ENCODE measurements at places on chromosomes 1 and 21.

GRCh38 chr1:219398815-219399396, 214.0 kb downstream of the ZC3H11B start:
- DNase-seq: no peak

GRCh38 chr1:156747742-156748669, 3.5 kb downstream of the HDGF start:
- DNase-seq: no peak

GRCh38 chr1:239723776-239724367, 337.5 kb downstream of the CHRM3 start:
- DNase-seq: no peak

DNA sequence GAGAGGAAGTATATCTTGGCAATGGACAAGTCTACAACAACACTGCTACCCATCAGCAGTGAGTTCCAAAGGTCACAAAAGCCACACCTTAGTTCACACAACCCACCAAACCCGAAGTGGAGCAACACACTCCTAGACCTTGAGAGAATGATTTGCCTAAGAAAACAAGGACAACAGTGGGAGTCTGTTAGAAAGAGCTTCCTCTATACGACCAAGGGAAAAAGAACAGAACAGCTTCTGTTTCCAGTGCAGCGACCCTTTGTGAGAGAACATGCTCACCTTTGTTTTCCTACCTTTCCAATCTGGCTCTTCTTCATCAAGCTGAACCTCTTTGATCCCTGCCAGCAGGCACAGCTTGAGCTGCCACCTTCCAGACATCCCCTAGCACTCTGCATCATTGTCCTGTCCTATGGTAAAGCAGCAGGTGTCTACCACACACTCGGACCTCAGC, 56.7 kb upstream of the PALMD start:
- DNase-seq: no peak

- no peak for DNase-seq
These were observed 10.3 kb downstream of the LIX1L start for GRCh38 chr1:145947551-145947950.

DNA sequence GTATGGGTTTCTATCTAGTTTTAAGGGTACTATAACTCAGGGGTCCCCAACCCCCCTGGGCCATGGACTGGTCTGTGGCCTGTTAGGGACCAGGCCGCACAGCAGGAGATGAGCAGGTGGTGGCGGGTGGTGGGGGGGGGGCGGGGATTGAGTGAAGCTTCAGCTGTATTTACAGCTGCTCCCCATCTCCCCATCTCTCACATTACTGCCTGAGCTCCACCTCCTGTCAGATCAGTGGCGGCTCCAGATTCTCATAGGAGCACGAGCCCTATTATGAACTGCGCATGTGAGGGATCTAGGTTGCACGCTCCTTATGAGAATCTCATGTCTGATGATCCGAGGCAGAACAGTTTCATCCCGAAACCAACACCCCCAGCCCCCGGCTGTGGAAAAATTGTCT, 95.1 kb upstream of the SLC45A1 start:
- DNase-seq: no peak

DNA sequence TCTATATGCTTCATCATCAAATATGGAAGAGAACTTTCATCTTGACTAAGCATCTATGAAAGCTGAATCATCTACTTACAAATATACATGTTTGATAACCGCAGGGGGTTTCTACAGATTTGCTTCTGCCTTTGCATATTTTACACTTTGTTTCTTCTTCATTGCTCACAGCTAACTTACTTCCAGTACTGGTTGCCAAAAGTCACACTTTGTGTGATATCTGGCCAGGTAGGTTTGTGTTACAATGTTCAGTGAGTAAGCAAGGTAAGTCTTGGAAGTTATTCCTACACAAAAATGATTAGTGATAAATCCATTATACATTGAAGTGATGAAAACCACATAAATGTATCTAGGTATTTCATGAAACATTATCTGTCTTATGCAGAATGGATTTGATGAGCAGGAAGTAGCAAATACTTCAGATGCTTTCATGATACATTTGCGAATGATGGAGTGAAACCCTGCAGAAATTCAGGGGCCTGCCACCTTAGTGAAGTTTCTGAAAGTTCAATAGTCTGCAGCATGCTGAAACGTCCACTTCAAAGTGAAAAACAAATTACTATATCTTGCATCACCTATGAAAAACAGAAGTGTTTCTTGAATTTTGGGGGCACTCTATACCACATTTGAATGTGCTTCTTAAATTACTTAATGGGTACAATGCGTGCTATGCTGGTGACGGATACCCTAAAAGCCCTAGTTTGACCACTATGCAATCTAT, 187.3 kb downstream of the ATP6V1G3 start:
- no peak for DNase-seq

DNA sequence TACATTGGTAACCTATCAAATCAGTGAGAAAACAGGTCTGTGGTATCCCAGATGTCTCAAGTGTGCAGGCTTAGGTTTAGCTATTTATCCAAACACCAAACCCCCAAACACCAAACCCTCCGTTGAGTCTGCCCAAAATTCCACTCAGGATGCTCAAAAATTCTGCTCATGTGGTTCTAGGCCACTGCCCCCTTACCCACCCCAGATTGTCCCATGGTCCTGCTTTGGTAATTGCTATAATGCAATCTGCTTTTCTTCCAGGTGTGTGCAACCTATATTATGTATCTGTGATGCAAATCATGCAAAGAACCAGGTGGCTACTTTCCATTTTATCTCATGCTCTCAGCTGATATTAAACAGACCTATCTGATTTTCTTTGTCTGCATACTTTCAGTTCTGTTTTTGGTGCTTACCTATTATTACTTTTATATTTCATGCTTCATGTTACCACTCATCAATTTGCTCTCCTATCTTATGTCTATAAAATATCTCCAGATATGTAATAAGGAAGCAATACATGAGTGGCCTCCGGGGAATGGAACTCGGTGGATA, 123.7 kb downstream of the TOMM20 start:
- no peak for DNase-seq

DNA sequence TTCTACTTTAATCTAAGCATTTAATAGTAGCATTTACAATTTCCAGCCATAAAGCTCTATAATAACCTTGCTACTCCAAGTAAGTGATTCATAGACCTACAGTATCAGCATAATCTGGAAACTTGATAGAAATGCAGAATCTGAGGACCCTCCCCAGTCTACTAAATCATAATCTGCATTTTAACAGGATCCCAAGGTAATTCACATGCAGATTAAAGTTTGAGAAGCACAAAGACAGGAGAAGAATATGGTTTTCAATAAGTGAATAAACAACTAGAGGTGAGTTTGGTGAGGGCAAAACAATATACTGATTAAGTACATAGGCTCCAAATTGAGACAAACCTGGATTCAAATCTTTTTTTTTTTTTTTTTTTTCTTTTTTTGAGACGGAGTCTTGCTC, 57.4 kb downstream of the PRPF38A start:
- no peak for DNase-seq

- no peak for DNase-seq
These were observed 41.4 kb downstream of the TARBP1 start for GRCh38 chr1:234437423-234438171.

DNA sequence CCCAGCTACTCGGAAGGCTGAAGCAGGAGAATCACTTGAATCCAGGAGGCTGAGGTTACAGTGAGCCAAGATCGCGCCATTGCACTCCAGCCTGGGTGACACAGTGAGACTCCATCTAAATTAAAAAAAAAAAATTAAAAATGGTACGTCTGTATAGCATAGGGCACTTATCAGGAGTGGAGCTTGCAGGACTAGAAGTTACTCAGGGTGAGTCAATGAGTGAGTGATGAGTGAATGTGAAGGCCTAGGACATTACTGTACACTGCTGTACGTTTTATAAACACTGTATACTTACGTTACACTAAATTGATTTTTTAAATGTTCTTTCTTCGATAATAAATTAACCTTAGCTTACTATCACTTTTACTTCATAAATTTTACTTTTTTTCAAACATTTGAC, 183.6 kb downstream of the NR5A2 start:
- no peak for DNase-seq

DNA sequence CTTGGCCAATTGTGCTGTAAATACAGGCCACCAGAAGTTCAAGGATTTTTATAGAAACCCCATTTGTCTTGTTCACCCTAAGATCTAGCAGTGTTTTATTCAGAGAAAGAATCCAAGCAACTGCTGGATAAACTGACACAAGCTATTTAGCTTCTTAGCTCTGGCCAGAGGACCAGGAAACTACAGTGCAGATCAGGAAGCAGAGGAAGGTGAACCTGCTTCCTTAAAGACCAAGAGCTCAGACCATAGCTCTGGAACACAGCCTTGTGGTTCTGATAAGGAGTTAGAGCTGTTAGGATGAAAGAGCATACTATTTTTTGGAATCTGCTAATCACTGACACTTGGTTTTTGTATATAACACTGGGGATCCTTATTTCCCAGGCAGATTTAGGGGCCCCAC, 5.2 kb upstream of the CCDC17 start:
- no peak for DNase-seq

- no peak for DNase-seq
These were observed 2.2 kb downstream of the RNF19B start for GRCh38 chr1:32962248-32962896.

DNA sequence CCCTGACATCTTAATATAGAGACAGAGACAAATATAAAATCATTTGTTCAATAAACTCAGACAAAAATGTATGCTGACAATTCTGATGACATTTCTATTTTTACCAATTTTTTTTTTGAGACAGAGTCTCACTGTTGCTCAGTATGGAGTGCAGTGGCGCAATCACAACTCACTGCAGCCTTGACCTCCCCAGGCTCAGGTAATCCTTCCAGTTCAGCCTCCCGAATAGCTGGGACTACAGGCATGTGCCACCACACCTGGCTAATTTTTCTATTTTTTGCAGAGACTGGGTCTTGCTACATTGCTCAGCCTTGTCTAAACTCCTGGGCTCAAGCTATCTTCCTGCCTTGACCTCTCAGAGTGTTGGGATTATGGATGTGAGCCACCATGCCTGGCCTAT, 13.6 kb upstream of the SIKE1 start:
- DNase-seq: no peak

GRCh38 chr1:232486454-232487207, 143.3 kb downstream of the SIPA1L2 start:
- no peak for DNase-seq

DNA sequence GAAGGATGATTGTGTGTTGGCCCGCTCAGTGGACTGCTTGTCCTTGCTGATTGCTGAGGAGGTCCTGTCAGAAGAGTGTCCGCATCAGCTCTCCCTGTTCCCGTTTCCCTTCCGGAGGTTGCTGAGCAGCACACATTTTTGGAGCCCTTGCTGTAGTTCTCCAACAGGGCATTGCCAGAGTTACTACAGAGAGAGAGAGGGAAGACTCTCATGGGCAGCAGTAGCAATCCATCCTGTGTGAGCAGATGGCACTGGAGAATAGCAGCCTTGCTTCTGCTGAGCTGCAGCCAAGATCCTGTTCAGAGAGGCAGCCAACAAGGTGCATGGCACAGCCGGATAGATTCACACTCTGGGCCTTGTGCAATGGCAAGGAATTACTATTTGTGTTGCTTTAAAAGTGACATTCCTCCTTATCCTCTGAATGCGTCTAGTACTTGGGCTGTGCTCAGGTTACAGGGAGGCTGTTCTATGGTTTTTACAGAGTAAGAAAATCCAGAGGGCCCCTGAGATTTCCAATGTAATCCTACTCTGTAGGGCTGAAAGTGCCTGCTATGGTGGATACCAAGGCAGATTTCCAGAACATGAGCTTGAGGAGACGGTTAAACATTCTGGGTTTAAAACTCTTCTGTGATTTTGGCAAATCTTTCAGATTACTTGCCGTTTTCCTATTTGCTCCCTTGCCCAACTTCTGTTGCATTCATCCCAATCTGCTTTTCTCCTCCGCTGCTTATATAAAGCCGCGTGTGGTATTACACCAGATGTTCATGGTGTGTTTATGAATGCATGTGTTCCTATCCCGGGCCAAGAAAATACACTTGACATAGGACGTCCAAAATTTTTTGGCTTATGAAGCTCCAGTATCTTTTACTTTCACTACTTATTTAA, 27.4 kb downstream of the AK4 start:
- DNase-seq: no peak

DNA sequence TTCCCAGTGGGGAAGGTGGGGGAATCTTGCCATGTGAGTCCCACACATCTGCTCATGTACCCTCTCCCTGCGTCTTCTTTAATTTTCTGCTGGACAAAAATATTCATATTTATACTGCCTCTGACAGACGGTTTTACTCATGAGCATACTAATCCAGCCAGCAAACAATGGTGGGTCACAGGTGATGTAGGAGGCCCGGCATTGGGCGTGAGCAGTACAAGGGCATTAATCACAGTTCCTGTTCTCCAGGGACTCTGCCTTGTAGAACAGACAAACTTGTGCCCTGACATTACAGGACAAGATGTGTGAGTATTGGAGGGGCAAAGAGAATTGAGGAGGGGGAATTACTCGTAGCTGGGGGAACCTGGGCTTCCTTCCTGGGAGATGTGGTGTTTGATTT, 25.0 kb downstream of the MTARC1 start:
- no peak for DNase-seq

- no peak for DNase-seq
These were observed 111.4 kb downstream of the KCND3 start for GRCh38 chr1:111878091-111878490.

- no peak for DNase-seq
These were observed 104.3 kb downstream of the FAM78B start for GRCh38 chr1:166062421-166063070.

DNA sequence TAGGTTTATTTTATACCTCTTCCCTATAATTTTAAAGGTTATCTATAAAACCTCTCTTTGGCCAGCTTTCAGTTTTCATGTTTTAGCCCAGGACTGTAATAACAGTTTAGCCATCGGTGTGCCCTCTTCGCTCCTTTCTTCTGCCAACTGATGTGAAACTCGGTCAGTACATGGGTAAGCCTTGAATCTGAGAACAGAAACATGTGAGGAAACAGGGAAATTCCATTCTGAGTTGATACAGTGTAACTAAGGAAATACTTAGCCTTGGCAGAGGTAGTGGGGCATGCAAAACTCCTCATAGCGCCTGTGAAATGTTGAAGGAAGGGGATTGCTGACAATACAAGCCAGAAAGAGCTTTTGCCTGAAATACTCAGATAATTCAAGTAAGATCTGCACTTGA, 465.2 kb downstream of the NCAM2 start:
- DNase-seq: no peak

DNA sequence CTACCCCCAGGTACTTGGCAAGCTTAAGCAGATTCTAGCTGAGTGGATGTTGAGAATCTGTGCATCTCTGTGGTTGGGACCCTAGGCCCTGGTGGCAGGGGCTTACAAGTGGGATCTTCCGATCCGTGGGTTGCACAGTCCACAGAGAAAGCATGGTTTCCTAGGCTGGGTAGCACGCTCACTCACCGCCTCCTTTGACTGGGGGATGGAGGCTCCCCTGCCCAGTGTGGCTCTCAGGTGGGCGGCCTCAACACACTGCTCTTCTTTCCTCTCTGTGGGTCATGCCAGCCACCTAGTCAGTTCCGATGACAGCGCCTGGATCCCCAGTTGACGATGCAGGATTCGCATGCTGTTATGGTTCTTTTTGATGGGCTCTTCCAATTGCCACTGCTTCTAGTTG, 639.5 kb upstream of the ADAMTS5 start:
- no peak for DNase-seq

DNA sequence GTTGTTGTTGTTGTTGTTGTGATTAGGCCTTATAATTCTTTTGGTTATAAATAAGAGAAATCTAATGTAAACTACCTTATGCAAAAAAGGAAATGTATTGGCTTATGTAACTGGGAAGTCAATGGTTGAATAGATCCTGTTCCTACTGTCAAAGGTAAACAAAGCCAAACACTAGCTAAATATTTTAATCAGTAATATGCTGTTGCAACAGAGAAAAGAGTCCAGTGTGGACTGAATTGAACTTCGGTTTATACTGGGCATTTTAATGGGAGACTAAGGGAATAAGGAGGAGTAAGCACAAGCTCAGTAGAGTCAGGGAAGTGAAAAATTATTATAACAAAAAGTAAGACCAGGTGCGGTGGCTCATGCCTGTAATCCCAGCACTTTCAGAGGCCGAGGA, 15.4 kb downstream of the MSH4 start:
- DNase-seq: no peak

Measured in AG04449 (cell line).